ENCODE measurements at places on chromosomes 3 and 15.

GRCh38 chr3:14577897-14578296, 37.8 kb upstream of the GRIP2 start:
- no peak for DNase-seq

- no peak for DNase-seq
These were observed 110.0 kb upstream of the MEF2A start for GRCh38 chr15:99455789-99456160.

DNA sequence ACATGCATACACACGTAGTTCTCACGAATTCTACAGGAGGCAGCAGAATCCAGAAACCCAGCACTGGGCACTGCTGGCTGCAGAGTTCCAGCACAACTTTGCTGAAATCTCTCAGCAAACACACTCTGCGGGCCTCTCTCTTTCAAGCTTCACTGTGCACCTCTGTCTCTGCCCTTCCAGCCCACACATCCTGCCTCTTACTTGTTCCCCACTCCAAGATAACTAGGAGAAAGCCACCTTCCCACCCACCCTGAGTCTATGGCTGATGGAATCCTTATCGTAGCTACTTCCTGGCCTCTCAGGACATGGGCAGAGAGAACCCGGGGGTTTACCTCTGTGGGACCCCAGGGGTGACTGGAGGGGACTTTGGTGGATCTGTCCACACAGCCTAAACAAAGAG, 11.9 kb downstream of the ANP32A start:
- DNase-seq, result no peak

DNA sequence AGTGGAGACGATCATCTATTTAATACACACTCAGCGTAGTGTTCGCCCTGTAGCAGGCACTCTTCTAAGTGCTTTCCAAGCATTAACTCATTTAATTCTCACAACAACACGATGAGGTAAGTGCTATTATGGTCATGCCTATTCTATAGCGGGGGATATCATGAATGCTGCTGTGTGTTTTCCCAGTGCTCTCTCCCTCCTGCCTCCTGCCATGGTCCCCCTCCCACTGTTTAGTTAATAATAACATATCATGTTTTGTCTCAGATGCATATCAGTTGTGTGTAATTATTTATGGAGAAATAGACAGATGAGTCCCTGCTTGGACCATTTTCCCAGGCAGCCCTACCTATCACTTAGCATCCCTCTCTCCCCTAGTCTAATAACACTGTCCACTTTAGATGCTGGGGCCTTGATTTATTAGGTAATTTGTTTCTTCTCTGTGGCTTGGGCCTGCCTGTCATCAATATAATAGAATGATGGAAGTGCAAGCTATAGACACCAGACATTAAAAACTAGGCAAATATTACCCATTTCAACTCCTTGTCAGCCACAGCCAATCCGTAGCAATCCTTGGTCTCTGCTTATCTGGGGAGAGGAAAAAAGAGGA, 122.9 kb upstream of the TLE3 start:
- DNase-seq, result no peak

DNA sequence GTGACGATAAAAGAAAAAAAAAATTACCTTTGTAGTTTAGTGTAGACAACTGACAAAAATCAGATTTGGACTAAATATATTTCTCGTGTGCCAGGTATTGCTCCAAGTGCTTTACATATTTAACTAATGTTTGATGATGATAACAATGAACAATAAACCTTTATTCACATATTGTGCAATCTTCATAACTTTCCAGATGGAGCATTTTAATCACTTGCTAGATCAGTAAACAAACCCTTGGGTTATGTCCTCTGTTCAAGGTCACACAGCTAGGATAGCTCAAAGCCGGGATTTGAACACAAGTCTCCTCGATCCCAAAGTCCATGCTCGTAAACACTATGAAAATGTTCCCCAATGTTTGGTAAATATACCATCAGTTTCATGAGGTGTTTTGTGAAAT, 14.5 kb downstream of the NCEH1 start:
- no peak for DNase-seq

GRCh38 chr3:187011915-187012314, 81.6 kb downstream of the ST6GAL1 start:
- DNase-seq, result no peak

GRCh38 chr3:153160451-153161137, 1.4 kb upstream of the RAP2B start:
- peak; percentile 91 for DNase-seq

All from cardiac muscle cell (in vitro differentiated cells and primary cell).